ENCODE measurements at places on chromosomes 6 and 20. TPM values are rescaled to one million over a fixed set of nuclear protein-coding genes. Genes with fewer than 3 reads are reported as not detected.

- no peak for DNase-seq
These were observed 19.2 kb downstream of the TUBB2B start for GRCh38 chr6:3208098-3208774.

- DNase-seq: no peak
These were observed 71.1 kb downstream of the TOX2 start for GRCh38 chr20:43985608-43986316.

The LY6G6D gene
- polyA plus RNA-seq: not detected

The BTBD9 gene
- polyA plus RNA-seq: 14.7 TPM

- no peak for DNase-seq
These were observed 79.6 kb upstream of the EPB41L1 start for GRCh38 chr20:36074983-36075382.

GRCh38 chr6:160357088-160357487, 8.9 kb downstream of the SLC22A3 start:
- DNase-seq: no peak

- DNase-seq: no peak
These were observed 26.2 kb downstream of the PLN start for GRCh38 chr6:118574051-118574865.

DNA sequence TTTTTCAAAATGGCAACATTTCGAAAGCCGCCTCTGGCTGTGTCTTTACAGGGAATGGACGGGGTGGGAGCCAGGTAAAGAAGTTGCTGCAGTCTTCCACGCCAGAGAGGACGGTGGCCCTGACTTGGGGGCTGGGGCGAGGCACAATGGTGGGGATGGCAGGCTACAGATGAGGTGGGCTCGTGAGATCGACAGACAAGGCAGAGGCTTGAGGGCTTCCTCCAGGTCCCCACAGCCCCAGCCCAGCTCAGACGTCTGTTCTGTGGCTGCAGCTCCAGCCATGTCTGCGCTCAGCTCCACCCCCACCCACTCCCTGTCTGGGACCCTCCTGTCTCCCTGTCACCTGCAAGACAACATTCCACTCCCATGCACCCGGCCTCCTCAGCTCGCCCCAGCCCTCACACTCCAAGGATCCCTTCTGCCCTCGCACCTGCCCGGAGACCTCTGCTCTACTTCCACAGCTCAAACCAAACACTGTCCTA, 7.4 kb upstream of the C20orf144 start:
- DNase-seq: no peak

GRCh38 chr6:128597956-128598355, 77.6 kb upstream of the PTPRK start:
- no peak for DNase-seq

GRCh38 chr20:25529295-25529951, 55.9 kb downstream of the NINL start:
- DNase-seq: no peak

- no peak for DNase-seq
These were observed 266.4 kb downstream of the HAO1 start for GRCh38 chr20:7673841-7674240.

DNA sequence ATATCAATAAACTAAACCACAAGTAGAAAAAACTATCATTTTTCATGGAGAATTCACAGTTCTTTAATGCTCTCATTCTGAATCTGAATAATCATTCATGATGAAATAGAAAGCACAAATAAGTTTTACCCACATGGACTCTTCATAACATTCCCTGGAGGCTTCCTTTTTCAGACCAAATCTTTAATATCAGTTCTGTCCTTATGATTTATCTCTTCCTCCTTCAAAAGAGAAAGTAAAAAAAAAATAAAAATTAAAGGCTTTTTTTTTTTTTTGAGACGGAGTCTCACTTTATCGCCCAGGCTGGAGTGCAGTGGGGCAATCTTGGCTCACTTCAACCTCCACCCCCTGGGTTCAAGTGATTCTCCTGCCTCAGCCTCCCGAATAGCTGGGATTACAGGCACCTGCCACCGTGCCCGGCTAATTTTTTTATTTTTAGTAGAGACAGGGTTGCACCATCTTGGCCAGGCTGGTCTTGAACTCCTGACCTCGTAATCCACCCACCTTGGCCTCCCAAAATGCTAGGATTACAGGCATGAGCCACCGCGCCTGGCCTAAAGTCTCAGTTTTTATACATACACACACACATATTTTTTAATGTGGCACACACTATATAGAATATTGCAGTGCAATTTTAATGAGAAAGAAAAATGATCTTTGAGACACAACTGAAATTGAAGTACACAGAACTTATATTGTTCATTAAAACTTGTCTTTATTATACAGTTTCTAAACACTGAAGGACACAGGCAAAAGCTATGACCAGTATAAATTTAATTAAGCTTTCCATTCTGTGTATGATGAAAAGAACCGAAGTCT, 31.9 kb upstream of the ZNF217 start:
- no peak for DNase-seq

DNA sequence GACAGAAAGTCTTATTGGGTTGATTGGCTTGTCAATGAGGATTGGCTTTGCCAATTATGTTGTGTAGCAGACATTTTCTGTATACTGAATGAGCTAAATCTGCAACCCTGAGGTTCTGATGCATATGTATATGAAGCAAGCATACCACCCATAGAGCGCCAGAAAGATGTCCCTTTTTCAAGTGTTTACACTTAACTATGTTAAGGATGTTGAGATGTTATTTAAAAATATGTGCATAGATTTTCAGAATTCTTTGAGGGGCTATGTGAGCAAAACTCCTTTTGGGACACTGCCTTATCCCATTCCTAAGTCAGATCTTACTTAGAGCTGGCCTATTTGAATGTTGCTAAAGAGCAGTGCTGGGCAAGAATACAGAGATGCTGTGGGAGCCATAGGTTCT, 1.9 kb downstream of the AIG1 start:
- no peak for DNase-seq

The TRIM40 gene
- 0.10 TPM for polyA plus RNA-seq

The CCDC170 gene
- 2.8 TPM for polyA plus RNA-seq

DNA sequence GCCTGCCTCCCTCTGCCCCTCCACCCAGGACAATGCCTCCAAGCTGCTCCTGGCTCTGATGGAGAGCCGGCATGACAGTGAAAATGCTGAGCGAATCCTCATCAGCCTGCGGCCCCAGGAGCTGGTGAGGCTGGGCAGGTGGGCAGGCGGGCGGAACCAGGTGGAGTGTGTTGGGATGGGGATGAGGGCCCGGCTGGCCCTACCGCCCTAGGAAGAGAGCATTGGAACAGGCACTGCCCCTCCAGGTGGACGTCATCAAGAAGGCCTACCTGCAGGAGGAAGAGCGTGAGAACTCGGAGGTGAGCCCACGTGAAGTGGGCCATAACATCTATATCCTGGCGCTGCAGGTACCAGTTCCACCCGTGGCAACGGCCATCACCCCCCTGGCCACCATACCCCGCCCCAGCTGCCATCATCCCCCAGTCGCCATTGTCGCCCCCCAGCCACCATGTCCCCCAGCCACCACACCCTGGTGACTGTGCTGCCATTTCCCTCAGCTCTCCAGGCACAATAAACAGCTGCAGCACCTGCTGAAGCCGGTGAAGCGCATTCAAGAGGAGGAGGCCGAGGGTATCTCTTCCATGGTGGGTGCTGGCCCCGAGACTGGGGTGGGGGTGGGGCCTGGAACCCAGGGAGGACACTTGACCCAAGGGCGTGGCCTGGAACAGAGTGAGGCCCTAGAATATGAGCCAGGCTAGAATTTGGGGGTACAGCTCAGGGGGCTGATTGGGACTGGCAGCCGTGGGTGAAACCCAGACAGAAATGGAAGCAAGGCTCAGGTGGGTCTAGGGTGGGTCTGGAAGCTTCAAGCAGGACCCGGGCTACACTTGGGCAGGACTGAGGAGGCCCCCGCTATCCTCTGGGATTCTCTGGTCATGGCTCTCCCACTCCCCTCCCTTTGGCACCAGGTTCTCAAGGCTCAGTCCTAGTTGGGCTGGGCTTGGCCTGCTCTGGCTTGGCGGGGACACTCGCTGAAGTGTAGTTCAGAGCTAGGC, 24.2 kb downstream of the UQCC2 start:
- DNase-seq: no peak

The SMIM13 gene
- 19.5 TPM for polyA plus RNA-seq

GRCh38 chr6:164469276-164469949, 840.0 kb downstream of the C6orf118 start:
- DNase-seq: no peak

DNA sequence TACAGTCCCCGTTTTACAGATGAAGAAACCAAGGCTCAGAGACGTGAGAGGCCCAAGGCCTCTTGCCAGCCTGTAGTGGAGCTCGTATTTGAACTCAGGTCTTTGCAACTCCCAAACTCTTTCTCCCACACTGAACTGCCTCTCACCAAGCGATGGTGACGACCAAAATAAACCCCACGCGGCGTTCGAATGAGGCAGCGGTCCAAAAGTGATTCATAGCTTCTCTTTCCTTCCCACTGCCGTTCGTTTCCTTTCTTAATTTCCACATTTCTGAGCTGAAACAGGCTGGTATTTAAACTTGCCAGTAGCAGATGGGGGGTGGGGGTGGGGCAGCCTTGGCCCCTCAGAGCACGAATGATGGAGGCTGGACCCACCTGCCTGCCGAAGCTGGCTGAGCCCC, 252.9 kb upstream of the KCNG1 start:
- no peak for DNase-seq

DNA sequence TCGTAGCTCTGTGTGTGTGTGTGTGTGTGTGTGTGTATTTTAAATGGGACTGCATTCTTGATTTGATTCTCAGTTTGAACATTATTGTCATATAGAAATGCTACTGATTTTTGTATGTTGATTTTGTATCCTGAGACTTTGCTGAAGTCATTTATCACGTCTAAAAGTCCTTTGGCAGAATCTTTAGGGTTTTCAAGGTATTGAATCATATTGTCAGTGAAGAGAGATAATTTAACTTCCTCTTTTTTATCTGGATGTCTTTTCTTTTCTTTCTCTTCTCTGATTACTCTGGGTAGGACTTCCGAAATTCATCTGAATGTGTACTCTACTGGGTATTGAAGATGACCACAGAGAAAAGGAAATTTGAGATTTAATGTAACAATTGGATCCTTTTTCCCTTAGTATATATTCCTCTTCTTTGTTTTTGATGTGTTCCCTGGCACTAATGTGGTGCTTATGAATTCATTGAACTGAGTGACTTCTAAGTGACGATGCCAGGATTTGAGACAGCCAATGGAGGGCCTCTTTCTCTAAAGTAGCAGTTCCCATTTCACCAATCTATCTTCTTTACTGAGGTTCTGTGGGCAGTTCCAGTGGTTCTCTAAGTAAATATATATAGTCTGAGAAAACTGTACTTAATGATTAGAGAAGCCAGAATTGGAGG, 47.6 kb downstream of the TNFAIP3 start:
- no peak for DNase-seq

The CRISP3 gene
- 0.10 TPM for polyA plus RNA-seq

- no peak for DNase-seq
These were observed 9.8 kb downstream of the NEDD9 start for GRCh38 chr6:11222385-11223277.

- no peak for DNase-seq
These were observed 11.2 kb downstream of the OGFRL1 start for GRCh38 chr6:71299541-71300470.

The MAS1 gene
- polyA plus RNA-seq: 0.03 TPM

The CALHM4 gene
- 0.94 TPM for polyA plus RNA-seq

DNA sequence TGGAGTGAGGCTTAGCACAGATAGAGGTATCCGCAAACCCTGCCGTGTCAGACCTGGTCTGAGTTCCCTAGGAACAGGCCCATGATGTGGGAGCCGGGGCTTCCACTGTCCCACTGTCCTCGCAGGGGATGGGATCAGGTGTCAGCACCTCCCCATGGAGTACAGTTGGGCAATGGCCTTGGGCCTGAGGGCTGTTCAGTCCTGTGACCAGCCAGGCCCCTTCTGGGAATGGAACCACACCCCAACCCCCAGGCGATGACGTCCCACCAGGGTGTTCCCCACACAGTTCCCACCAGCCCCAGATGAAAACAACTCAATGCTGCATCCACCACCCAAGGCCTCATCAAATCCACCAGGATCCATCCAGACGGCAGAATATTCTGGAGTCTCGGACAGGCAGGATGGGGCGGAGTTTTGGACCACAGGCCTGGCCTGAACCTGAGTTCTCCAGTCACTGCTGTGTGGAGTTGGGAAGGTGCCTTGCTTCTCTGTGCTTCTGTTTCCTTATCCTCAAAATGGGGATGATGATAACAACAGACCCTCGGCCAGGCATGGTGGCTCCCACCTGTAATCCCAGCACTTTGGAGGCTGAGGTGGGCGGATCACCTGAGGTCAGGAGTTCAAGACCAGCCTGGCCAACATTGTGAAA, 62.2 kb downstream of the UBE2V1 start:
- no peak for DNase-seq

GRCh38 chr6:164926686-164927085, 382.7 kb downstream of the C6orf118 start:
- no peak for DNase-seq

DNA sequence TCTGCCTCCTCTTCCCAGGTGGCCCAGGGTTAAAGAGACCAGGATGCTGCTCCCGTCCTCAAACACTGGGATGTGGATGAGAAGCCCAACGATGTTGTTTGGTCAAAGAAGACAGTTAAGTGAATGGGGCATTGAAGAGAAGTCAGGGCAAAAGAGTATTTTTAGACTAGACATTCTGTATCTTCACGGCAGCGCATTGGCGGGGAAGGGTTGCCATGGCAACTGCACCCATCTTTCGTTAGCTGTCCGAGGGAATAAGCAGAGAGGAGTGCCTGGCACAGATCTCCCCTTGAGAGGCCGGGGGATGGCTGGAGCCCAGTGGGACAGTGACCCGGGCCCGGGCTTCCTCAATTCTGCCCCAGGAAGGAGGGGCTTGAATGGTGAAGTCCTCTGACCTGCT, 56.4 kb upstream of the GPR31 start:
- no peak for DNase-seq

- no peak for DNase-seq
These were observed 541 bp downstream of the CDC25B start for GRCh38 chr20:3796477-3797225.

DNA sequence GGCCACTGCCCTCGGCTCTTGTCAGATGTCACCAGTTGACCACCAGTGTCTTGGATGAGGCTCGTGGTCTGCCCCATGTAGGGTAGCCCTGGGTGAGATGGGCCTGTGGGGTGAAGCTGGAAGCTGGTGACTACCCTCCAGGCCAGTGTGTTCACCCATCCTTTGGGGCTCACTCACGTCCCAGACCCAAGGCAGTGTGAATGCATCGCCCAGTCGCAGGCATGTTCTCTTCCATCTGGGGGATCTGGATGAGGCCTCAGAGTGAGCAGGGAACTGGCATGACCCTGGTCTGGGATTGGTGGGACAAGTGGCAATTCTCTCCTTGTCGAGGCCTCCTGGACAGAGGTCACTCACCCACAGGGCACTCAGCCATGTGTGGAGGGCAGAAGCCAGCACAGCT, 120.1 kb upstream of the PHACTR3 start:
- DNase-seq: no peak
